ENCODE measurements at places on chromosomes 11 and 22.

- DNase-seq, result no peak
Observed at GRCh38 chr11:87447606-87448005, 409.9 kb downstream of the TMEM135 start.

- no peak for DNase-seq
Observed at GRCh38 chr11:18704698-18705097, 6.1 kb downstream of the TMEM86A start.

GRCh38 chr11:33539751-33540150, 160.9 kb downstream of the C11orf91 start:
- DNase-seq, result no peak

GRCh38 chr22:40920526-40920925, 30.7 kb upstream of the RBX1 start:
- DNase-seq, result no peak

- no peak for DNase-seq
Observed at GRCh38 chr11:1476940-1477736, 9.4 kb downstream of the MOB2 start.

DNA sequence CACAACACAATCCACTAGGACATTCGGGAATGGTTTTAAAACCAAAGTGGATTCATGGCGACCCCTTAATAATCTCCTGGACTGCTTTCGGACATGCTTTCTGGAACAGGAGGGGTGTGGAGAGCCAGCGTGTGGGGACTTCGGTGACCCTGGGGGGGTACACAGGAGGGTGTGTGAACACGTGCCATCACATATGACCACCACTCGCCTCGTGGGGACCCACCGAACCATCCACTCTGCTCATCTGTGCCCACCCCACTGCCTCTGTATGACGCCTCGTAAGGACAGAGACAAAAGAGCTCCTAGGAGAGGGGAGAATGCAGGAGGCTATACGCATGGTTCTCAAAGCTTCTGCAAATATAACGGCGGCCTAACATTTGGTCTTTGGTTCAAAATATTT, 8.9 kb downstream of the LTO1 start:
- no peak for DNase-seq

DNA sequence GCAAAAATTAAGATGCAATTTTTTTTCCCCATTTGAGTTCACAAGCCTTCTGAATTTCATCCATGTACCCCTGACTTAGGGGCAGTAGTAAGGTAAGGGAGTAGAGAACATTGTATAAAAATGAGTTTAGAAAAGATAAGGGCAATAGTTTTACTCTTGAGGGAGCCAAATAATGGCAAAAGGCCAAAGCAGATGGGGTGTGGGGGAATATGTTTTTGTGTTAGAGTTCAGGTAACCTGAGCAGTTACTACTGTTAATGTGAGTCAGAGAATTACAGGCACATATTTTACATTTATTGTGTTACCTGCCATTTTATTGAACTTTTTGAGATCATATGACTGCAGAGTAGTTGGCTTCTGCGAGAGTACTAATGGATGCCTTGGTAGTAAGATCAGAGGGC, 3.1 kb downstream of the EED start:
- DNase-seq, result no peak

GRCh38 chr22:44166498-44167276, 14.0 kb upstream of the PARVG start:
- no peak for DNase-seq

- DNase-seq, result peak; percentile 16
Observed at GRCh38 chr11:84780689-84781293, 846.4 kb downstream of the DLG2 start.

- DNase-seq, result no peak
Observed at GRCh38 chr22:46064228-46064965, 85.9 kb upstream of the PPARA start.

DNA sequence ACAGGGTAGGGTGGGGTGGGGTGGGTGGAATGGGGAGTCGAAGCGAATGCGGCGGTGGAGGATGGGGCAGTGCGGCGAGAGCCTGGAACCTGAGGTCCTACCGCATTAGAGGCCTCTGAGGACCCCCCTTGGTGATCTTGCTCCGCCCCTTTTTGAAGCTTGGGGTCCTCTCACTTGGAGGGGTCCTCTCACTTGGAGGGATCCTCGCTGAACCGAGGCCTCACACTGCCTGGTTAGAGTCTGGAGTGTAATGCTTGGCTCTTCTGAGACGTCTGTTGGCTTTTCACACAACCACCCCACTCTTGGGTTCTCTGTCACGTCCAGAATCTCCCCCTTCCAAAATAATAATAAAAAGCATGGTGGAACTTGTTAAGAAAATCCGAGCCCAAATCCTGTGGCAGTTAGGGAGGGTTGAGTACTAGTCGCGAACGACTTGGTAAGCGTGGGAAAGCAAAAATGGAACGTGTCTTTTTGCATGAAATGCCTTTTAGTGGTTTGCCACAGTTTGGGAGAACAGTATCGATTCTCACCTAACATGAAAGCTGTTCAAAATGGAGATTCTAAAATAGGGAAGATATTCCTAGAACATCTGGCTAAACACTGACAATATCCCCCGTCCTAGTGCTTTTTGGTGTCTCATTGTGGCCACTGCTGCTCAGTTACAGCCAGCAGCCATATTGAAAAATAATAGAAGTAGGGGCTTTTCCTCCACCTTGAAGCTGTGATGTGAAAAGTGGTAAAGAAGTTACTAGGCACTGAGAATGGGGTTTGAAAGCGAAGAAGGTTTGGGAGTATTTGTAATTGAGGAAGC, 822 bp downstream of the RBX1 start:
- peak; percentile 46 for DNase-seq

- no peak for DNase-seq
Observed at GRCh38 chr11:79762279-79762921, 321.6 kb upstream of the TENM4 start.

DNA sequence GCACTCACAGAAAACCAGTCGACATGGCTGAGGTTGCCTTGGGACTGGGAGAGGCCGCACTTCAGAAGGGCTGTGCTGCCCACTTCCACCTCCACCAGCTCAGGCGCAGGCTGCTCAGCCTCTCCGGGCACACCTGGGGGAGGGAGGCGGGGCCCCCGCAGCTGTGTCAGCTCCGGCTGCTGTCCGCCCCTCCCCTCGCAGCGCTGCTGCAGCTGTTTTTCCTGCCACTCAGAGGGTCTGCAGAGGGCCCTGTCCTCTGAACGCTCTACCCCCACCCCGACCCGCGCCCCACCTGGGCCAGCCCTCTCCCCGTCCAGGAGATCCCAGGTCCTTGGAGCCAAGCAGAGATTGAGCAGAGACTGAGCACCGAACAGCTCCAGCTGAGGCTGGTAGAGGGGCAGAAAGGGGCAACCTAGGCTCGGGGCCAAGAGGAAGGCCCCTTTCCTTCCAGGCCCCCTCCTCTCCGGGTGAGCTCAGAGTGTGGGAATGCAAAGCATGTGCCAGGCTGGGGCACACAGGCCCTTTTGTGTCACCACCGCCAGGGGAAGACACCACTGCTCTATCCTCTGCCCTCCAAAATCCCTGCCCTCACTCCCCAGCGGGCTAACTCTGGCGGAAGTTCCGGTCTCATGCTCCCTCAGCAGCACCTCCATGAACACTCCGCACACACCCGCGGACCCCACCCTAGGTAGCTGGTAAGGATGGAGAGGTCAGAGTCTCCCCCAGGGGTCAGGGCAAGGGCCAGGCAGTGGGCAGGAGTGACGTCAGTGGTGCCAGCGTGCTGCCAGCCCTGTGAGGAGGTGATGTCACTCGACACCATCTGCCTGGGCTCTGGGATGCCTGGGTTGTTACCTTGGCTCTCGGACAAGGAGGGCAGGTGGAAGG, 1.6 kb downstream of the MCAM start:
- DNase-seq, result peak; percentile 45

DNA sequence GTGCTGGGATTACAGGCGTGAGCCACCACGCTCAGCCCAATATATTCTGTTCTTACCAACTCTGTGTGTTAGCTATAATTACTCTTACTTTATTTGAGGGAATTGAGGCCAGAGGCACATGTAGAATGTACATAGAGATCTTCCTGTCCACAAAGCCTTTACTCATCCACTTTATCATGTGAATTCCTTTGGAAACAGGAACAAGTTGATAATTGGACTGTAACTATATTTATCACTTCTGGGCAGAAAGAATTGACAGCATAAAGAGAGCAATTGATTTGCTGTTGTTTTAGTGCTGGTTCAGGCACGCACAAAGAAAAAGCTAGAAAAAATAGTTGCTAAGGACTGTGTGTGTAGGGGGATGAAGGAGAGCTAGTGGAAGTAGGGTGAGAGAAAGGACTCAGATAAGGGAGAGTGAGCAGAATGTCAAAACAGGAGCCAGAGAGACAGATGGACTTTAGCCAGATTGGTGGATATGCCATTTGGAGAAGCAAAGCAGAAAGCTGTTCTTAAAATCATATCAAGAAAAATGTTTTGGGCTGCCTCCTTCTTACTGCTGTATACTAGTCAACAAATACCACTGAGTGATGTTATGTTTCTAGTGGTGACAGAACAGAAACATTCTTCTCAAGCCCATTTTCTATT, 929.8 kb upstream of the CNTN5 start:
- no peak for DNase-seq

DNA sequence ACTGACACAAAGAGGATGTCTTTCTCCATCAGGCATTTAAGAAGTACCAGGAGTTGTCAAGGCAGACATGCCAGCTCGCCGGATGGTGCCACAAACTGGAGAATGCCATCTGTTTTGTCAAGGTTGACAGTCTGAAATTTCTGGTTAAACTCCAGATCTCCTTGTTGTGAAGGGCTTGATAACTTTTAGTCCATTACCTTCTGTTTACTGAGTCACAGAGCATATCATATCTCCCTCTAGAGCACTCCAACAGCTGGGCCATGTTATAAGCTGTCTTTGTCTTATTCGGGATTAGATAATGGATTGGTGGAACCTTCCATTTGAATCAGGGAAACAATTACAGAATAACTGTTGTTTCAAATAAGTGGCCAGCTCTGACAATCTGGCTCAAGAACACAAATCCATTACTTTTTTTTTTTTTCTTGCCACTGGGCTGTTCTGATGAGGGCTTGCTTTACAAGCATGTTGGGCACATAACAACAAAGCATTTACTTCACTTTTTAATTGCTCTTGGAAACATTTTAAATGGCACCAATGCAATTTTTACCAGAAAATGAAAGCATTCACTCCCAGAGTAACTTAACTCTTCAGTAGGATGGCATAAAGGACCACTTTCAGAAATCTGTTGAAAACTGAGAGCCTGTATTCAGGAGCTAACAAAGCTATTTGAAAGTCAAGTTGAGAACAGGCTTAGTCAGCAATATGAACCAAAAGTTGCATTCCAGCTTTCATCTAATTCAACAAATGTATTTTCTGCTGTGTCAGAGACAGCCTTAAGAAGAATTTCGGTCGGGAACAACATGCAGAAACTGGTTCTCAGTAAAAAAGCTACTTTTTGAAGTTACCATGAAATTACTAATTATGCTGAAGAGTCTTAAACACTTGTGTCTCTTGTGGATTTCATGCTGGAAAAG, 227.6 kb upstream of the PITPNB start:
- DNase-seq, result no peak

DNA sequence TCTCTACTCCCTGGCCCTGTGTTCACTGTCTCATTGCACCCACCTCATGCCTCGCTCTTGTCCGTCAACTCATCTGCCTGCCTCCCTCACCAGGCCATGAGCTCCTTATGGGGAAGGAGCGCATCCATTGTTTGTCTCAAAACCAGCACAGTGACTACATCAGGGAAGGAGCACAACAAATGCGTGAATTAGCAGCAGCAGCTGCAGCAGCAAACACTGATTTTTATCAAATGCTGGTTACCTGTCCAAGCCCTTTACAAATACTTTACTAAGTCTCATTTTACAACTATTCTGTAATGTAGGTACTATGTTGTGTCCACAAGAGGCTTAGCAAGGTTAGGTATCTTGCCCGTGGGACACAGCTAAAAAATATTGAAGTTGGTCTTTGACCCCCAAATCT, 85.9 kb upstream of the PLET1 start:
- DNase-seq, result no peak

DNA sequence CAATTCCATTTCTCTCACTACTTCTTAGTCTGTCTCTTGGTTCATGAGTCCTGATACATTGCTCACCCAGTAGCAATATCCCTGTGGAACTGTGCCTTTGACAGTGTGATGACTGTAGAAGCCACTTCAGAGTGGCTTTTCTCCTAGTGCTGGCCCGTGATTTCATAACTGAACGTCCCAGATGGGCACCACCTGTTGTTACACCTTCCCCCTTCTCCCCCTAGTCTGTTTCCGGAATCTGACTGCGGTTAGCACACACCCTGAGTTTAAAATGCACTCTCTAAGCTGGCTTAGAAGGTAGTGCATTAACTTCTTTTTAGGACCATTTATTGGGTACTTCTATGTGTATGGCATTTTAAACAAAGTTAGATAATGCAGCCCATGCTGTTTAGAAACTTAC, 83.0 kb downstream of the ALX4 start:
- DNase-seq, result no peak

GRCh38 chr11:46277622-46278386, at the start of gene CREB3L1:
TSS of gene CREB3L1 (plus strand) at chr11:46277662. CDS start at chr11:46278112, 450 bp downstream.
- peak; percentile 31 for DNase-seq

DNA sequence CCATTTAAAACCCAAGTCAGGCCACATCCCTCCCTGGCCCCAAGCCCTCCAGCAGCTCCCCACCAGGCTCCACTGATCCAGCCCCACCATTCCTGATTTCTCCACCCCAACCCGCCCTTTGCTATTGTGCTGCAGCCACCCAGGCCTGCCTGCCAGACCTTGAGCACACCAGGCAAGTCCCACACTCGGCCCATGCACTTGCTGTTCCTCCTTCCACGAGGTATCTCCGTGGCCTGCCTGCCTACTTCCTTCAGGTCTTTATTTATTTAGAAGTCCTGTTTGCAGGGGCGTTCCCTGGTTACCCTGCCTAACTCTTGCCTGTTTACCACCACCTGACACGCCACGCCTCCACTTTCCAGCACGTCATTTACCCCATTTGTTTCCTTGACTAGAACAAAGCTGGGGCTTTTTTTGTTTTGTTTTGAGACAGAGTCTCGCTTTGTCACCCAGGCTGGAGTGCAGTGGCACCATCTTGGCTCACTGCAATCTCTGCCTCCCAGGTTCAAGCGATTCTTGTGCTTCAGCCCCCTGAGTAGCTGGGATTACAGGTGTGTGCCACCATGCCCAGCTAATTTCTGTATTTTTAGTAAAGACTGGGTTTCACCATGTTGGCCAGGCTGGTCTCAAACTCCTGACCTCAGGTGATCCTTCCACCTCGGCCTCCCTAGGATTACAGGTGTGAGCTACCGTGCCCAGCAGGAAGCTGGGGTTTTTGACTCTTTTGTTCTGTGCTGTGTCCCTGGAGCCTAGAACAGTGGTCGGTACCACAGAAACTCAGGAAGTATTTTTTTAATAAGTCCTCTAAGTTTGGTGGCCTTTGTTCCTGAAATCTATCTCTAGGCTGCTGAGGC, 6.7 kb downstream of the CENPM start:
- DNase-seq, result no peak

DNA sequence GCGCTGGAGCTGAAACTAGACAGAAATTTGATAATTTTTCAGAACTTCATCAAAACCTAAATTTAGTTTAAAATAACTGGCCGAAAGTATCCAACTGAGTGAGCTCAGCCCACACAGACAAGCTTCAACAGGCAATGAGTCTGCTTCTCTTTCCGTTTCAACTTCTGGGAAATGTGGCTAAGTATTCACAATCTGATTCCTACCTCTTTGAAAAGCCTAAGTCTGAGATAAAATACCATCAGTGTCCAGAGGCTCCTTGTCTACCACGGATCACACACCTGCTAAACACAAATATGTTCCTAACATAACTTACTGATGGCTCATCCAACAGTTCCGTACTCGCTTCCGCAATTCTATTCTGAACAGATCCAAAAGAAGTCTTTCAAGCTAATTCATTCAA, 8.5 kb downstream of the SIK3 start:
- DNase-seq, result no peak

GRCh38 chr22:44271732-44272400, 40.9 kb downstream of the SHISAL1 start:
- no peak for DNase-seq

All from EL (cell line).